ENCODE measurements at places on chromosomes 6 and 20.

- no peak for DNase-seq
Measured at GRCh38 chr20:47126709-47127108, 229.8 kb downstream of the ZMYND8 start.

- DNase-seq: no peak
Measured at GRCh38 chr6:56831334-56831733, 123.6 kb upstream of the BEND6 start.

DNA sequence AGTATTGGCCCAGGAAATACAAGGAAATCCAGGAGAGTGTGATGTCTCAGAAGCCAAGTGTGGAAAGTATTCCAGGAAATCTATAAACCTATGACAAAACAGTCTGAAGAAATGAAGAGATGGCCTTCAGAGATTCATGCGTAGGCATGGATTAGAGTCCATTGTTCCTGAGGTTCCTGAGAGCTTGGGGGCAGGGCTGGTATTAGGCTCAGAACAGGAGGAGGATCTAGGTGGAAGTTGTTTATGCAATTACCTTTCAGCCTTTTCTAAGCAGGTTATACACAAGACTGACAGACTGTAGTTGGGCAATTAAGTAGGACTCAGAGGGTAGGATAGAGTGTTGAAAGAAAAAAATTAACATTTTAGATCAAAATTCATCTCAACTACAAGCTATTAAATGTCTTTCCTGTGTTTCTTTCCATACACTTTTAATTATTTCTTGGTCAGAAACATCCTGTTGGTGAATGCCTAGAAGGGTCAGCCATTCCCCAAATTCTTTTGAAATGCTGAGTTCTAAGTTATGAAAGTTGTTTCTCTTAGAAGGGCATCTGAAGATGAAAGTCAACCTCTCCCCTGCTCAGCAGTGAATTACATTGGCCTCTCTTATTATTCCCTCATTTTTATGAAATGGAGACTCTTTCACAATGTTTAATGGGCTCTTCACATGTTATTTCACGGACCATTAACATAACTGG is 201.2 kb upstream of the MYLIP start:
- DNase-seq: no peak

DNA sequence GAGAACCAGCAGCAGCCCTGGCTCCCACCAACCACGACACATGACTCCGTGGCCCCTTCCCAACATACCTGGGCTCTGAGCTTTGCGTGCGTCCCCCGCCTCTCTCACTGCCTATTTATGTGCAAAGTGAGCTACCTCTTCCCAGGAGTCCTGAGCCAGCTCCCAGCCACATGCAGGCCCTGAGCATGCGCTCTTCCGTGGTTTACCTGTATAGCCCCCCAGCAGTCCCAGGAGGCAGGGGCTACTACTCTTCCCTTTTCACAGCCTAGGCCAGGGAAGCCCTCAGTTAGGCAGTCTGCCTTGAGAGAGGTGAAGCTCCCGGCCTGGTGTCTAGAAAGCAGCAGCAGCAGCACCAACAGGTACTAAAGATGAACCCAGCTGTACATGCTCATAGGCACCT is 114.8 kb upstream of the CDYL start:
- peak; percentile 22 for DNase-seq

- no peak for DNase-seq
Measured at GRCh38 chr6:82260997-82261732, 13.6 kb upstream of the IBTK start.

- DNase-seq: no peak
Measured at GRCh38 chr20:13046409-13046808, 37.6 kb downstream of the SPTLC3 start.

GRCh38 chr20:59159493-59160376 is 3.9 kb upstream of the ZNF831 start:
- DNase-seq: no peak

DNA sequence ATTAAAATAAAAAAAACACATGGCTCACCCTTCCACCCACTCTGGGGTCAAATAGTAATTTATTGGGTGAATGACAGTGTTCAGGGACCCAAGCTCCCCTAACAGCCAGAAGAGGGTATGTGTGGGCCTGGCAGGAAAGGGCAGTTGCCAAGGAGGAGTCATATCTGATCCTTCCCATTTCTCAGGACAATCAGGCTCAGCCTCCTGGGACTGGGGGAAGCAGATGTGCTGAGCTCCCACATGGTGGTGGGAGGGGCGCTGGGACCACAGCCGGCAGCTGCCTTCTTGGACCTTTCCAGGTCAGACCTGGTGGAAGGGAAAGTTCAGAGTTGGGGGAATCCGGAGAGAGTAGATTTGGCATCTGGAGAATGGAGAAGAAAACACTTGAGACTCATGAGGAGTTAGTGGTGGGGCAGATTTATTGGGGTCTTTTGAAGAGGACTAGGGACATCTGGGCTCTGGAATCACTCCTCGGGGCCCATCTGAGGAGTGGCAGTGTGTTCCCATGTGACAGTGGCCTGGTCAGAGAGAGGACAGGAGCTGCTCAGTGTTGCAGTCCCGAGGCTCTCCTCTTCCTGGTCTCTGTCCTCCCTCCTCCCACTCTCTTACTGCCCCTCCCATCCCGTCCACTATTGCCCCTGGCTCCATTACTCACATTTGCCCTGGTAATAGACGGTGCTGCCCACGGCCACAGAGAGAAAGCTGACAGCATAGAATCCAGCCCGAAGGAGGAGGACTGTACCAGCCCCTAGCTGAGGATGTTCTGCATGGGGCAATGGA is 3.0 kb downstream of the LST1 start:
- DNase-seq: no peak

DNA sequence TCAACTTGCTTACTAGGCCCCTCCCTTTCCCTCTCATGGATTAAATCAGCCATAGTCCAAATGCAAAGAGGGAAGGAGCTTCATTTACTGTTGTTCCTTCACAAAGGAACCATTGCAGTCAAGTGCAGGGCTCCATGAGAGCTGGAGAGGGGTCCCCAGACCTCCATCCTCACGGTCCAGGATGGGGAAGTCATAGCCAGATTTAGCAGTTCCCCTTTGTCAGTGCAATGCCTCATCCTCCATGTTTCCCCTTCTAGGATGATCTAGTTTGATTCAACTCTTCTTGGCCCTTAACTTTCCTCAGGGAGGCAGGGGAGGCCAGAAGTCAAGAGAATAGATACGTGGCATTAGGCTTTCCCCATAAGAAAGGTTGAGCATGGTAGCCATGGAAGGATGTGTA is 66.5 kb upstream of the FUCA2 start:
- no peak for DNase-seq

- DNase-seq: no peak
Measured at GRCh38 chr20:48850257-48850976, 22.6 kb upstream of the PREX1 start.

DNA sequence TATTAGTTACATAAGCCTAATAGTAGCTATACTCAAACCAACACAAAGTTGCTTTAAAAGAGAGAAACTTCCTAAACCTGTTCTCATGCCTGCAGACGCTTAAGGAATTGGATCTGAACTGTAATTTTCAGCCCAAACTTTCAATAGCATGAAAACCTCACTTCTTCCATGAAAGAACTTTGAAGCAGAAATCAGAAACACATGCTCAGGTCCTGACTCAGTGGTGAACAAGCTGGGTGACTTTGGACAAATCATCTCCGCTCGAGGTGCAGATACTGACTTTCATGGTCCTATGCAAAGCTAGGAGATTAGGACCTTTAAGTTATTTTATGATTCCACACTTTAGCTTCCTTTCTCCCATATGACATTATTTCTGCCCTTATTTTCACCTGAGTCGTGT is 36.5 kb downstream of the NOX3 start:
- DNase-seq: no peak

DNA sequence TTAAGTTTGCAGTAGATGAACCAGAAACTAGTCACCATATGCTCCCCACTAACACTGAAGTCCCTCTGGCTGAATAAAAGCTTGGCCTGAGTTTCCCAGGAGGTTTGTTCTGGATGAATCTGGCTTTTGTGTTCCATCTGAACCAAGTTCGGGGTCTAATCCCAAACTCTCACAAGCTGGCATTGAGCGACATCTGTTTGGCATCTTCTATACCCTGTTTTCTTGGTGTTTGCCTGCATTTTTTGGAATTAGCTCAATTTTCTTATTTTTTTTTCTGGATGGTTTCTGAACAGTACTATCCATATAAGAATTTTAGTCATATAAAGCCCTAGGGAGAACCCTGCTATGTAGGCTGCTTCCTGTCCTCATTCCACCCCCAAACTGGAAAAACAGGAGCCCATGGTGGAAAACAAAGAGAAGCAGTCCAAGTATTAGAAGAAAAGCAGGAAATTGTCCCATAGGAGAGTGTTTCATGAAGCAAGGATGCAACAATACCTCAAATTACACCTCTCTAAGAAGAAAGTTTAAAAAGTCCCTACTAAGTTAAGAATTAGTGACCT is 737.1 kb downstream of the DHX35 start:
- DNase-seq: no peak

GRCh38 chr6:89950446-89950845 is 56.2 kb downstream of the GJA10 start:
- no peak for DNase-seq

All from right forelimb (tissue), 1 donor.